ENCODE measurements at places on chromosomes 11 and 22.

GRCh38 chr11:69337211-69337721 lies 43.3 kb downstream of the MYEOV start:
- DNase-seq, result no peak

DNA sequence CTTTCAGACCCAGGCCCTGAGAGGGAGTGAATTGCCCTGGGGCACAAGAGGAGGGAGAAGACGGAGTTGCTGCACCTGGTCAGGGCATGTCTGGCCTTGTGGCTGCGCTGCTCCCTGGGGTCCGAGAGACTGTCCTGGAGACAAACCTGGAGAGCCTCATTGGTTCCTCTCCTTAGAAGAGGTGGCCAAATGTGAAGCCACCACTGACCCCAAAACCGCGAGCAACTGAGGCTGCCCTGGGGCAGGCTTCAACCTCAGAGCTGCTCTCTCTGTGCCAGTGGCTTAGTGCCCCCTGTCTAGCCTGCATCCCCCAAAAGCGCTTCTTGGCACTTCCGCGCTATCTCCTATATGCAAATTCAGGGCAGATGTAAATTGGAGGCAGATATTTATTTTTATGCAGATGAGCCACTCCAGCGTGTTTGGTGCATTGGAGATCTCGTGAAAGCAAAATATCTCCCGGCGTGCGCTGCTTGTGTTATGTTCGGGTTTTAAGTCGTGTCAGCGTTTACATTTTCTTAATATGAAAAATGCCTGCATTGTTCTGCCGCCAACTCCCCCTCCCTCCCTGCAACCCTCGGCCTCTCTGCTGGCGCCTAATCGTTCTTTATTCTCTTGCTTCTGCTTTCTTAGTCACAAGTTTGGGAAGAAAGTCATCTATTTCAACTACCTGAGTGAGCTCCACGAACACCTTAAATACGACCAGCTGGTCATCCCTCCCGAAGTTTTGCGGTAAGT lies 69.5 kb downstream of the ARHGAP8 start:
- no peak for DNase-seq

- no peak for DNase-seq
These were observed 233.0 kb downstream of the FAM76B start for GRCh38 chr11:95556342-95557163.

DNA sequence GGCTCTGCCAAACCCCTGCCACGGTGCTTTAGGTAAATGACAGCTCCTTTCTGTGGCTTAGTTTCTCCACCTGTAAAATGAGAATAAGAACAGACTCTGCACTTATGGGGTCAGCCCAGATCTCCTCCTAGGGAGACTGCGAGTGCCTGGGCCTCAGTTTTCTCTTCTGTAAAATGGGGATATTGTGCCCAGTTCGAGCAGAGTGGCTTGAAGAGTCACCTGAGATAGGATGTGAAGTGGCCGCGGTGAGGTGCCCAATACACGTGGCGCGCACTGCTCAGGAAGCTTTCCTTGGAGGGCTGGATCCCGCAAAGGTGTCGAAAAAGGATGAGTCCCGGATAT lies 473 bp upstream of the EMID1 start:
- no peak for DNase-seq

DNA sequence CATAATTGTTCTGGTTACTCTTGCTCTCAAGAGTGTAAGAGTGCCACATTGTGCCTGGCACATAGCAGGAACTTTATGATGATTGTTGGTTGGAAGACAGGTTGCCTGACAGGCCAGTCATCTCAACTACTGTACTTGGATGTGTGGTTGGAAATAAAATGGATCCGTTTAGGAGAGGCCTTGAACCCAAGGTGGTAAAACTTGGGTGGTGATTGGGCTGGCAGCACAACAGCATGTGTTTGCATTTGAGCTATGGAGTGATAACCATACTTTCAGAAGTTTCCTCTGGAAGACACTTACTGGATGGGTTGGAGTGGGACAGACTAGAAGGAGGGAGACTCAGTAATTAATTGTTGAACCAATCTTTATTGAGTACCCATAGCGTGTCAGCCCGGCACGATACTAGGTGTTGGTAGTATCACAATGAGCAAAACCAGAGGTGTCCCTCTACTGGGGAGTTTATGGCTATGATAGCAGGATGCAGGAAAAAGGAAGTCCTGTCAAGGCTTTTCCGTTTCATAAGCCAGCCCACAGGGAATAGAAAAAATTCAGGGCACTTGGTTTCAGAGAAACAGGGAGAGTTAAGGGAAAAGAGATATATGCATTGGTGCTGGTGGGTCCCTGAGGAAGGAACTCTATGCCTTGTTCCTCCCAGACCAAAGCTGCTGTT lies 3.1 kb upstream of the TMEM109 start:
- no peak for DNase-seq

GRCh38 chr11:63532117-63532516 lies 4.5 kb upstream of the PLAAT4 start:
- no peak for DNase-seq

GRCh38 chr11:68998390-68998911 lies 14.6 kb downstream of the MRGPRF start:
- no peak for DNase-seq

DNA sequence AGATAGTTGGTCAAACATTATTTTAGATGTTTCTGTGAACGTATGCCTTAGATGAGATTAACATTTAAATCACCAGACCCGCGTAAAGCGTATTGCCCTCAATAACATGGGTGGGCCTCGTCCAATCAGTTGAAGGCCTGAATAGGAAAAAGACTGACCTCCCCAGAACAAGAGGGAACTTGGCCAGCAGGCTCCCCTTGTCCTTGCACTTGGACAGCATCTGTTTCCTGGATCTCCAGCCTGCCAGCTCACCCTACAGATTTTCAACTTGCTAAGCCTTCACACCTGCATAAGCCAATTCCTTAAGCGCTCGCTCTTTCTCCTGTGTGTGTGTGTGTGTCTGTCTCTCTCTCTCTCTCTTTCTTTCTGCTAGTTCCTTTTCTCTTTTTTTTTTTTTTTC lies 8.2 kb downstream of the TOM1 start:
- DNase-seq, result no peak

DNA sequence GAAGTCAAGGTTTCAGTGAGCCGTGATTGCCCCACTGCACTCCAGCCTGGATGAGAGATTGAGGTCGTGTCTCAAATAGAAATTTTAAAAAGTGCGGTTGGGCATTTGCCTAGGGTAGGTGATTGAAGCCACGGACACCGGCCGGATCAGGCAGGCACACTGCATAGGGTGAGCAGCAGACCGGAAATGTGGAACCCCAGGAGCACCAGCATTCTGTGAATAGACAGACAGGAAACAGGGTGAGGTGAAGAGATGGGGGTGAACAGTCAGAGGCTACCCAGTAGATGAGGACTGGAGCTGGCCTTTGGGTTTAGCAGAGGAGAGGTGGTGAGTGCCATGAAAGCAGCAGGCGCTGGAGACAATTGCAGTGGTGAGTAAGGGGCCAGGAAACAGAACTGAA lies 43.5 kb downstream of the PPFIA1 start:
- DNase-seq, result no peak

- DNase-seq, result no peak
These were observed 11.5 kb downstream of the YPEL4 start for GRCh38 chr11:57638005-57638781.

DNA sequence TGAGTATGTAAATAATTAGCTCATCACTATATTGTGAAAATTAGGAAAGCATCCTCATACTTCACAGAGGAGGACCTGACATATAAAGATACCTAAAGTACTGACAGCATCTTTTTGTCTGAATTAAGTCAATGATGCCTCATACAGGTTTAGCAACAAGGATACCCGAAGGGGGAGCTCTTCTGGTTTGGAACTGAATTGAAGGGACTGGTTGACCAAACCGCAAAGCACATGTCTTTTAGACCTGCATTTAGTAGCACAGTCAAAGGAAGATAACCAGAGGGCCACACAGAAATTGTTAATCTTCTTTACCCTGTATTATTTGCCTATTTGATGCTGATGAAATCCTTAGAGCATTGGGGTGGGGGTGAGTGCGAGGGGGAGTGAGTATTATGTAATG lies 12.9 kb upstream of the WT1 start:
- DNase-seq, result no peak

DNA sequence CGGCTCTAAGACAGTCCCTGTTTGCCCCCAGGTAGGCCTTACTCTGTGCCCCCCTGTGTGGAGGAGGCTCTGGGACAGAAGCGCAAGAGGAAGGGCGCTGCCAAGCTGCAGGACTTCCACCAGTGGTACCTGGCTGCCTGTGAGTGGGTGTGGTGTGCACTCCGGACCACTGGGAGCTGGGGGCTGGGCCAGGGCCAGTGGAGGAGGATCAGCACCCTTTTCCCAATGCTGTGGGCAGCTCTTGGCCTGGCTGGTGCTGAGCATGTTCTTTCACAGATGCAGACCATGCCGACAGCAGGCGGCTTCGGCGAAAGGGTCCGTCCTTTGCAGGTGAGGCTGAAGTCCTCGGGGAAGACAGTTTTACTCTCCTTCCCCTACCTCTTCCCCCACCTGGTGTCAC lies 3.7 kb downstream of the SCO2 start:
- no peak for DNase-seq

GRCh38 chr11:64086258-64087123 lies 50.8 kb downstream of the FLRT1 start:
- no peak for DNase-seq

GRCh38 chr11:22807855-22808570 lies 21.6 kb downstream of the SVIP start:
- no peak for DNase-seq

DNA sequence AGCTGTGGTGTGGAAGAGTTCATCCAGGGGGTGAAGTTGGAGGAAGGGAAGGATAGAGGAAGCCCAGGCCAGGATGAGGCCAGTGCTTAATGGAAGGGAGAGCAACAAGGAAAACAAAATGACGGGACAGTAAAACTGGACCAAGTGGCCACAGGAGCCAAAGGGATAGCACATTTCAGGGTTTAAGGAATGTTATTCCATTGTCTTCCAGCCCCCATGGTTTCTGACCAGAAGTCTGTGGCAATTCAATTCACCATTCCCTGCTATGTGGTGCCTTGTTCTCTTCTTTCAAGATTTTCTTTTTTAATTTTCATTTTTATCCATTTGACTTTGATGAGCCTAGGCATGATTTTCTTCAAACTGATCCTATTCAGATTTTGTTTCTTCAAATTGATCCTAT lies 22.5 kb downstream of the IGF2 start:
- DNase-seq, result no peak

GRCh38 chr22:42814616-42815015 lies 42.5 kb downstream of the ARFGAP3 start:
- DNase-seq, result no peak

Data from cortex of kidney (tissue), 1 donor.